K562 (cell line): ENCODE measurements at places on chromosomes 12 and 14.

DNA sequence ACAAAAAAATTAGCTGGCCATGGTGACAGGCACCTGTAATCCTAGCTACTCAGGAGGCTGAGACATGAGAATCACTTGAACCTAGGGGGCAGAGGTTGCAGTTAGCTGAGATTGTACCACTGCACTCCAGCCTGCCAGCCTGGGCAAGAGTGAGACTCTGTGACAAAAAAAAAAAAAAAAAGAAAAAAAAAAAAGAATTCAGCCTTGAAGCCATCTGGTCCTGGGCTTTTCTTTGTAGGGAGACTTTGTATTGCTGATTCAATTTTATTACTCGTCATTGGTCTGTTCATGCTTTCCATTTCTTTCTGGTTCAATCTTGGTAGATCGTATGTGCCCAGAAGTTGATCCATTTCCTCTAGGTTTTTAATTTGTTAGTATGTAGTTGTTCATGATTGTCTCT lies 243.1 kb downstream of the RAD51B start:
- no peak for DNase-seq
- H3K4me3 ChIP-seq: no peak overlapping the region
- no peak overlapping the region for H3K27ac ChIP-seq
- no peaks in the 10 kb centered on the region for H3K4me1 ChIP-seq
- H3K27me3 ChIP-seq: no peaks in the 10 kb centered on the region
- H3K36me3 ChIP-seq: no peaks in the 10 kb centered on the region

DNA sequence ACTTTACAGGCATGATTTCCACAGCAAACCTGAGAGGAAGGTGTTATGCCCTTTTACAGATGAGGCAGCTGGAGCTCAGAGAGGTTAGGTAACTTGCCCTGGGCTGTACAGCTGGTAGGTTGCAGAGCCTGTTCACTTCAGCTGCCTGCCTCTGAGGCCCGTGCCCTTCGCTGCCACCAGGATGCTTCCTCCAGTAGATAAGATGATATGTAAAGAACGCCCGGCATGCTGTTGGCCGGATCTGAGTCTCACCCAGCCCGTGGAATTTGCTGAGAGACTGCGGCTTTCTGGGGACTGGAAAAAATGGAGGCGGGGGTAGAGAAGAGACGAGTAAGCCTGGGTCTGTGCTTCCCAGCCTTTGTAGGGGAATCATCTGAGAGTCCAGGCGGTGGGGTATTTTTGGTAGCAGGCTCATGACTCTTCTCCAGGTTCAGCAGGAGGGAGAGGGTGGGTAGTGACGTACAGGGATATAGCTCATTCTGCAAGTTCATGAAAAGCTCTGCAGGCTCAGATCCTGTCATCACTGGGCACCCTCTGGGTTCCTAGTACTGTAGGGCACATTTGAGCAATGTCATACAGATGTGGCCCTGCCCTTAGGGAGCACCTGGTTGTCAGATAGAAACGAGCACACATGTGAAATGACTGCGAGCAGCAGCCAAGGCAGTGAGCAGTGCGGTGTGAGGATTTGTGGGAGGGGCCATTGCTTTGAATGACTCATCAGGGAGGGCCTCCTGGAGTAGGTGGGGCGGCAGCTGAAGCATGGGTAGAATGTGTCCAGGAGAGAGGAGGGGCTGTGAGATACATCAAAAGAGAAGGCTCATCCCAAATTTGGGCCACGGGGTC lies 159.4 kb downstream of the TSPAN9 start:
- no peak overlapping the region for H3K27ac ChIP-seq
- H3K4me1 ChIP-seq: no peaks in the 10 kb centered on the region
- peak; percentile 56 for DNase-seq
- H3K27me3 ChIP-seq: peaks cover 36% of the 10 kb centered on the region
- no peaks in the 10 kb centered on the region for H3K36me3 ChIP-seq

- no peak for DNase-seq
- no peaks in the 10 kb centered on the region for H3K4me1 ChIP-seq
- H3K4me3 ChIP-seq: no peak overlapping the region
- H3K27me3 ChIP-seq: no peaks in the 10 kb centered on the region
- H3K27ac ChIP-seq: no peak overlapping the region
Measured at GRCh38 chr12:19198272-19198671, 68.7 kb downstream of the PLEKHA5 start.

DNA sequence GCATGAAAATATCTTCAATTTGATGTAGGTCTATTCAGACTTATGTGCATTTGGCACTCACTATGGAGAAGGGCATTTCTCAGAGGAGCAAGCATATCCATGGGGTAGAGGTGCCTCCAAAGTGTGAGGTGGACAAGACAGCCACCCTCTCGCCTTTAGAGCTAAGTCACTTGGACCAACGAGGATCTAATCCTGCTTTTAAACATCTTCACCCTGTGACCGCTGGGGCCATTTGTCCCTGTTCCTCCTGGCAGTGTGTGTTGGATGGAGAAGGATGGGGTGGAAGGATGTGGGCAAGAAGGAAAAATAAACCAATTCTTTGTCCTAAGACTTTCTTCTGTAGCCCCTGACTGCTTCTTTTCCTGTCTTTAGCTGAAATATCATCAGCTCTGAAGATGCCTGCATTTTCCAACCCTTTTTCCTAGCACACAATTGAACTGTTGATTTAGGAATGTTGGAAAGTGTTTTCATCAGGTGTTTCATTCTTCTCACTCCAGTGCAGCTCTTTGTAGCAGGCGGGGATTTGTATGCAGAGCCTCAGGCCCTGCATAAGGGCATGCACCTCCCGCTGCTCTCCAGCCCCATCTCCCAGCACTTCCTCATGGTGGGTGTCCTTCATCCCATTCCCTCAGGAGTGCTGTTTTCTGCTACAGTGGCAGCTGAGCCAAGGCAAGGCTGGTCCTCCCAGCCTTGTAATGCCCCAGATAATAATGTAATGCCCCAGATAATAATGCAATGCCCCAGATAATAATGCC lies 5.3 kb downstream of the FGF6 start:
- no peak overlapping the region for H3K27ac ChIP-seq
- no peaks in the 10 kb centered on the region for H3K4me1 ChIP-seq
- H3K27me3 ChIP-seq: peaks cover 45% of the 10 kb centered on the region
- DNase-seq: no peak

- peak; percentile 84 for DNase-seq
- 0 out of 3 replicates have a peak, but pooled peaks cover 3% of the 10 kb centered on the region for H3K36me3 ChIP-seq
- H3K27ac ChIP-seq: peak overlapping the region; percentile 85
Measured at GRCh38 chr12:6613776-6614512, 6.8 kb upstream of the CHD4 start.

DNA sequence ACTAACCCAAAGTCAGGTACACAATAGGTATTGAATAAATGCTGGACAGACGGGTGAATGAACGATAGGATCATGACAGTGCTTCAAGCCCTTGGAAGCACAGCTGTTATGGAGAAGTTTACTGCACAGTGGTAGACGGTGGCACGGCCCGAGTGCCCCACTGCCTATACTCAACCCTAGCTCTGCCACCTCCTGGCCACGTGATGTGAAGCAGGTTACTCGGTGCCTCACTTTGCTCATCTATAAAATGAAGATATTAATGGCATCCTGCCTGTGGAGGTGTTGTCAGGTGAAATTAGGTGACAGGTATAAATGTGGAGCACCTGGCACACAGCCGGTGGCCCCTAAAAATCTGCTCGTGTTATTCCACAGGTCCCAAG lies 5.8 kb downstream of the ASB2 start:
- no peaks in the 10 kb centered on the region; the same call in 1 of the 2 replicates for H3K4me1 ChIP-seq
- no peak overlapping the region for H3K4me3 ChIP-seq
- peaks cover 47% of the 10 kb centered on the region for H3K27me3 ChIP-seq
- no peaks in the 10 kb centered on the region for H3K36me3 ChIP-seq
- DNase-seq: no peak

DNA sequence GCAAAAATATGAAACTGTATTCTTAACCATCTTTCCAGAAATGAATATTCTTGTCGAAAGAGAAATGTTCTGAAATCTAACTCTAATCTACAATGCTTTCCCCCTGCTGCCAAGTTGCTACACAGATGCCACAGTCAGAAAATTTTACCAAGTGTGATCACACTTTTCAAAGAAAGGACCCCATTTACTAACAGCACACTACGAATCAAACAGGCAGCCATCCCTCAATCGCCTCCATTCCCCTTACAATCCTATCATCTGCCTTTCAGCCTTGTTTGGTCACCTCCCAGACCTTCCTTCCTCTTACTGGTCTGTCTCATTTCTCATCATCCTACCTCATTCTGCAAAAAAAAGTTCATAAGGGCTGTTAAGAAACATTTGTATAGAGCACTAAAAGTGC lies 190.1 kb downstream of the MED13L start:
- no peak overlapping the region for H3K4me3 ChIP-seq
- no peaks in the 10 kb centered on the region for H3K27me3 ChIP-seq
- H3K36me3 ChIP-seq: peaks cover 19% of the 10 kb centered on the region; the same call in 2 of the 3 replicates
- no peak overlapping the region for H3K27ac ChIP-seq
- no peak for DNase-seq

DNA sequence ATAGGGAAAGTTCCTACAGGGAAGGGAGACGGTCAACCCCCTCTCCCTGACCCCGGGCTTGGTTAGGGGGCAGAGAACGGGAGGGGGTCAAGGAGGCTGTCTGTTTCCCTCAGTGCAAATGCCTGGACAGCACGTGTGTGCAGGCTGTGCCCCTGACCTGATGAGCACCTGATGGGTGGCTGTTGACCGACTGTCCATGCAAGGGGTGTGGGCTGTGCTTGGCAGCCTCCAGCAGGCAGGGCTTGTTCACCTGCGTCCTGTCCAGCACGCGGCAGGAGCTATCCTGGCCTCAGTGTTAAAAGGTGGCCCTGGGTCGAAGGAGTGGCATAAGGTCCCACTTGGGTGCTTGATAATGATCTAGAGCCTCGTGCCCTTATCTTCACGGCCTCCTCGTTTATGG lies 221.0 kb downstream of the CACNA1C start:
- H3K27ac ChIP-seq: no peak overlapping the region
- H3K36me3 ChIP-seq: no peaks in the 10 kb centered on the region
- H3K4me1 ChIP-seq: no peaks in the 10 kb centered on the region
- no peak for DNase-seq
- no peaks in the 10 kb centered on the region for H3K27me3 ChIP-seq
- H3K4me3 ChIP-seq: no peak overlapping the region

GRCh38 chr12:47272412-47273190 lies 192.8 kb upstream of the AMIGO2 start:
- H3K36me3 ChIP-seq: no peaks in the 10 kb centered on the region
- H3K27me3 ChIP-seq: no peaks in the 10 kb centered on the region
- no peak overlapping the region for H3K4me3 ChIP-seq
- peak overlapping the region; percentile 79 for H3K27ac ChIP-seq
- DNase-seq: peak; percentile 80
- H3K4me1 ChIP-seq: peaks cover 52% of the 10 kb centered on the region

- H3K4me3 ChIP-seq: no peak overlapping the region
- H3K36me3 ChIP-seq: no peaks in the 10 kb centered on the region
- no peak overlapping the region for H3K27ac ChIP-seq
- no peaks in the 10 kb centered on the region for H3K27me3 ChIP-seq
Measured at GRCh38 chr14:88417594-88417993, 32.1 kb downstream of the SPATA7 start.

DNA sequence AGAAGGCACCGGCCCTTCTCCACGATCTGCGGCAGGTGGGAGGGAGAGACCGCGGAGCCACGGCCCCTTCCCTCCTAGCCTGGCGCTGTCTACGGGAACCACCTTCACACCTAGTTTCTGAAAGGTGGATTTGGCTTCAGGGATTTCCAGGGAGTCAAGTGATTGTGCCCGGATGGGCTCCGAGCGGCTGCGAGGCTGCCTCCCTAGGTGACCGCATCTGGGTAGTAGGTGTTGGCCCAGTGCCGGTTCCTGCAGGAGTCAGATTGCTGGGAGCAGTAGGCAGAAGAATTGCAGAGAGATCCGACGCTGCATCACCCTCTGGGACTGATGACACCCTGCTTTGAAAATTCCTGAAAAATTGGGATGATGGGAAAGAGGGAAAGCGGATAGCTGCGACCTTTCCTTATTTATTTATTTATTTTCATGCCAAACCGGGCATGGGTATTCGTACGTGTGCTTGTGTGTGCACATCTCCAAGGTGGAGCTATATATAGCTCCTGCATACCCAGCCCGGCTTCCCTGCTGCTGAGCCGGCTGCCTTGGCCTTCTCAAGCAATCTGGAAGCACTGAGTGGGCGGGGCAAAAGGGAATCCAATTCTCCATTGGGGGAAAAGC lies 1.1 kb downstream of the CNTN1 start:
- H3K27ac ChIP-seq: no peak overlapping the region
- no peak for DNase-seq

DNA sequence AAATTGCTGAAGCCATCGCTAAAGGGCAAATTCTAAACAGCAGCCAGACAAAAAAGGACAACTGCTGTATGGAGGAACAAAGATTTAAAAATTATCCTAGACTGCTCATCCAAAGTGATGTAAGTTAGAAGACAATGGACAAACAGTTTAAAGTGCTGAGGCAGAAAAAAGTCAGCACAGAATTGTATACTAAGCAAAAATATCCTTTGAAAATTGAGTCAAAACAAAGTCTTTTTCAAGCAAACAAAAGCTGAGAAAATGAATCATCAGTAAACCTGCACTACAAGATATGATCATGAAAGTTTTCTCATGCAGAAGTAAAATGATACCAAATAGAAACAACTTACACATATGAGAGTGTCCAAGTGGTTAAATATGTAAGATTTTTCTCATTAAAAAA lies 43.6 kb downstream of the EML5 start:
- no peaks in the 10 kb centered on the region for H3K4me1 ChIP-seq
- H3K36me3 ChIP-seq: no peaks in the 10 kb centered on the region
- no peak overlapping the region for H3K4me3 ChIP-seq
- no peak for DNase-seq

- no peaks in the 10 kb centered on the region for H3K27me3 ChIP-seq
- DNase-seq: no peak
- H3K4me1 ChIP-seq: peaks cover 7% of the 10 kb centered on the region; the same call in 1 of the 3 replicates
- H3K36me3 ChIP-seq: peaks cover 2% of the 10 kb centered on the region
- H3K4me3 ChIP-seq: no peak overlapping the region
Measured at GRCh38 chr12:8951744-8952143, 2.3 kb upstream of the M6PR start.

- H3K36me3 ChIP-seq: no peaks in the 10 kb centered on the region
- H3K27me3 ChIP-seq: peaks cover 57% of the 10 kb centered on the region
- H3K27ac ChIP-seq: no peak overlapping the region
- H3K4me1 ChIP-seq: no peaks in the 10 kb centered on the region
Measured at GRCh38 chr14:104939666-104940410, 15.2 kb downstream of the PLD4 start.

DNA sequence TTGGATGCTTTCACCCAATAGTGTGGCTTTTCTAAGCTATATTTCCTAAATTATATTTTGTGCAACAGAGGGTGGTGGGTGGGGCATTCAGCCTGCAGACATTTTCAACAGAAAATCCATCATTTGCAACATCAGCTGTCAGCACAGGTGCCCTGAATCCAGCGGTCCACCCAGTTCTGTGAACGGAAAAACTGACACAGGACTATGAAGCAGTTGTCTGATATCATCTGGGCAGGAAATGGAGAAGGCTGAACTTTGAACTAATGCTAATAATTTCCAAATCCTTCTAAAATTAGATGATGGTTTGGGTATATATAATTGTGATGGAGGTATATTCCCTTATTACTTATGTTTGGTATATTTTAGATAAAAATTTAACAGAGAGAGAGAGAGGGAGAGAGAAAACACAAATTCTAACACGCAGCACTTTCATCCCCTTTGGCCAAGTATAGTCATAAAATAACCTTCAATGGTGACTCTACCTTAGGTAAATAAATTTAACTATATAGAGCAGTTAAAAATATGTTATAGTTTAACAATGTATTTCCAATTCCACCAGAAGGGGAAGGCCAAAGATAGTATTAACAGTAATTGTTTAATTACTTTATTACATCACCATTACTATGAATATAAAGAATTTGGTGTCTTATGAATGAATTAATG lies 58.3 kb upstream of the PTPRB start:
- H3K27ac ChIP-seq: no peak overlapping the region
- DNase-seq: no peak
- no peak overlapping the region for H3K4me3 ChIP-seq
- peaks cover 5% of the 10 kb centered on the region; the same call in 1 of the 3 replicates for H3K4me1 ChIP-seq
